ENCODE measurements at places on chromosomes 2 and 18.

DNA sequence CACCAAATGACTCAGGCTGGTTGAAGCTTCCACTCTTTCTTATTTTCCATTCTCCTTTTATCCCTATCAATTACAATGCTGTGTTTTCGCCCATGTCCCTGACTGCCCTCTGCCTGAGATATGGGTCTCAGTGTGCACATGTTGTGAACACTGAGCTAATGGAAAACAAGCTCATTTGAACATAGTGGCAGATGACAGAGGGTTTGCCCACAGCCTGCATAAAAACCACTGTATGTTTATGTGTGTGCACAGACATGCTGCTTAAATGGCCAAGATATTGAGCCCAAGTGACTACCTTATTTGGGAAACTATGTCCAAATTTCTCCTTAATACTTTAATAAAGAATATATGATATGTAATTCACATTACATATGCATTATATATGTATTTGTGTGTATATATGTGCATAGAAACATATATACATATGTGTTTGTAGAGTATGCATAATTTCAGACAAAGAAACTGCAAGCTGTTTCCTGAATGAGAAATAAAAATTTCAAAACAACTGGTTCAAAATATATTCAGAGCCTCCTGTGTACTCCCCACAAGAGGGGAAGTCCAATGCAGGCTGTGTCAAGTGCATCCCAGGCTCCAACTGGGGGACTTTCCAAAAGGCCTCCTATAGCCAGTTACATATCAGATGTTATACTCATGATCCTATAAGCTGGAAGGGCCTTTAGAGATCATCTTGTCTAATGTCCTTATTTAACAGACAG is 92.7 kb upstream of the CD302 start:
- no peak for DNase-seq

DNA sequence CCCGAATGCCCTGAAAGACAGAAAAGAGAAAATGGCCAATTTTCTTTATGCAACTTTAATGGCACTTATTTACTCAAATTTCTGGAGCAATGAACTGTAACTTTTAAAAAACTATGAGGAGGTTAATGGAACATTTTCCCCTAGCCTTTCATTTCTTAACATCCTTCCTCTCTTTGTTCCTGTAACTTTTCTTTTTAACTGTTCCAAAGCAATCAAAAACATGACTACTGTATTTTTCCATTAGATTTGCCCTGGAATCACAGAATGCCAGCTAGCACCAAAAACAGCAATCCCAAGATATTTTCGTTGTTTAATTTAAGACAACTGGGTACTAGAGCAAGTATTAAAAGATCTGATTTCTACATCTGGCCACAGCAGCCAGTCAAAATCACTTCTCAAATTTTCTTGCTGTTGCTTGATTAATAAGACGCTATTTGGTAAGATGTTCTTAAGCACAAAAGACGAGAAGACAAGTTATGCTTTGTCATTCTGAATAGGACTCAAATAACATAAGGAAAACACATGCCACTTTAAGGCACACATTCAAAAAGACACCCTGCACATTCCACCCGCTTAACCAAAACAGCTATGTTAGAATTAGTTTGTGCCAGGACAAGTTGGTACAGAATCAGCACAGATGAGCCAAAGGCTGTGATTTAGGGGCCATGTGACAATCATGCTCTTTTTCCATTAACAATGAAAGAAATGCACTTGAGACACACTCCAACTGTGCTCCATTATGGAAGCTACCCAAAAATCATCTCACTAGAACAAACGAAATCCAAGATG is 3.6 kb downstream of the STARD7 start:
- no peak for DNase-seq

GRCh38 chr2:192993059-192993458 is 798.3 kb upstream of the TMEFF2 start:
- no peak for DNase-seq

- DNase-seq = peak; percentile 62
Observed at GRCh38 chr2:64646007-64646880, 7.5 kb downstream of the SERTAD2 start.

GRCh38 chr2:131009713-131010475 is 83.4 kb downstream of the FAM168B start:
- no peak for DNase-seq

DNA sequence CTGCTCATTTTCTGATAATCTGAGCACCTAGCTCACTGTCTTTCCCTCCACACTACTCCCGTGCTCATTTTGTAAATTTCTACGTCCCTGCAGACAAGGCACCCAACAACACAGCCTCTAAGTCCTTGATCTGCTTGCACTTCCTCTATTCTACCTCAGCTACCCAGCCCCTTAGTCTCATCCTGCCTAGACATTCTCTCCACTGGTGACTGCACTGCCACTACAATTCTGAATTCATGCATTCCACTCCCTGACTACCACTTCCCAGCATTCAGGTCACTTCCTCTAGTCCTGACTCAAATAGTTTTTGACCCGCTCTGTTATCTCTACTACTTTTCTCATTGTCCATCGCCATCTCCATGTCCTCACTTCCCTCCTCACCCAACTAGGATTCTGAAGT is 155.7 kb downstream of the DYM start:
- no peak for DNase-seq

DNA sequence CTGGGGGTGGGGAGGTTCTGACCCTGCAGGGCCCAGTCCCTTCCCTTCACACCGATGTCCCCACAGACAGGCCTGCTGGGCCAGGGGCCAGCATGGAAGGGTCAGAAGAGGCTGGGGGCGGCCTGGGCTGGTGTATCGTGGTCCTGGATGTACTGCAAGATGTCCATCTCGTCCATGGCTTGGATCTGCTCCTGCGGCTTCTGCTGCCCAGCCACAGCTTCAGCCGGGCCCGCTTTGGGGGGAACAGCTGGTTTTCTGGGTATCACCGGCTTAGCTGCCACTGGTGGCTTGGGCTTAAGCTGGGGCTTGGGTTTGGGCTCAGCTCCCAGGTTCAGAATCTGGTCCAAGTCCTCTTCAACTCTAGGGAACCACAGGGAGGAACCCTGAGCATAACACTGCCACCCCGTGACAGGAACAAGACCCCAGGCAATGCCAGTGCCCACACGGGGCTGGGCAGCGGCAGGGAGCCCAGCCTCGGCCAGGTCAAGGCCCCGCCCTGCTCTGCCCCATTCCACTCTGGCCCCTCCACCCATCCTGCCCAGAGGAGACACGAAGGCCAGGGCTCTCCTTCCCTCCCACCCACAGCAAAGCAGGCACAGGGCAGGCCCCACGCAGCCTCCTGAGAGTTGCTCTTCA is 31.9 kb downstream of the HS1BP3 start:
- DNase-seq = no peak

DNA sequence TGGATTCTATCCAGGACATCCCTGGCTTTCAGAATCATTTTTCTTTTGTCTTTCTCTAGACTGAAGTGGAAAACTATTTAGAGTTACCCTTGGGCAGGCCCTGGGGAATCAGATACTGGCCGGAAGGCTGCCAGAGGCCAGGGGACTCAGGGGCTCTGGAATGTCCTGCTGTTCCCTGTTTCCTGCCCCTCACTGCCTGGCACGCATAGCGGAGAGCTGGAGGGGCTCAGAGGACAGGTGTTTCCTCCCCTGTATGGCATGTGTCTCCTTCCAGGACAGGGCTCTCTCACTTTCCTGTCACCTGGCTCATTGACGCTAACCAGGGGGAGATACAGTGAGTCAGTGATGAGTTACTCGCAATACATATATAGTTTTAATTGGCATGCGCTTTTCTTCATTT is 38.8 kb downstream of the DYSF start:
- DNase-seq = no peak

DNA sequence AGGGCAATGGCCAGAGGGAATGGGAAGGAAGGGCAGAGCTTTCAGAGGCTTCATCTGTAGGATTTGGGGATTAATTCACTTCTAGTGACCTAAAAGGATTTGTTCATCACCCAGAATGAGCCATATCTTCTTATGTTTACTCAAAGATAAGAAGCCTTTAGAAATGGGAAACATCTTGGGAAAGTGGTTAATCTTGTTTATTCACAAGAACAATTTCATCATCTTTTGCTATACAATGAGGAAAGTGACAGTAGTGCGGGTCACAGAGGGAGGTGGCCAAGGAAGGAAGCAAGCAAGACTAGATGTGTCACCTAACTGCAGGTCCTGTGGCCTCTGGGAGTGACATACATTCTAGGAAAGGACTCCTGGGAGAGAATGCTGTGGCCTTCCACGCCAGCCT is 140.4 kb upstream of the ALPP start:
- no peak for DNase-seq

GRCh38 chr2:163155279-163155883 is 316.8 kb upstream of the KCNH7 start:
- no peak for DNase-seq

- DNase-seq = peak; percentile 88
Observed at GRCh38 chr18:48629730-48630324, 91.0 kb downstream of the CTIF start.

DNA sequence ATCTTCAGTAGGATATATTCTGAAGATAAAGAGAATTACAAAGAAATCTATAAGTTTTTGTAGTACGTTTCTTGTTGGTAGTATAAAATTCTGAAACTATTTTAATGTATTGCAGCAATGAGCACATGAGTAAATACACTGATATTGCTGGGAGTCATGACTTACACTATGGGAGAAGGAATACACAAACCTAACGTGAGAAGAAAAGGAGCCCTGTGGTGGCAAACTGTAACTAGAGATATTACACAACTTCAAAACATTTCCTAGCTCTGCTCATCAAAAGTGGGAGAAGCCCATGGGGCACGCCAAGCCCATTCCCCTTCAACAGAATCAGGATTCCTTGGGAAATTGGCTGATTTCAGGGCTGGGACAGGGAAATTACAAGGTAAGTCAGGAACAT is 20.5 kb downstream of the SPIRE1 start:
- DNase-seq = no peak

Measured in AG08396 (cell line).